ENCODE measurements at places on chromosomes 7 and 10.

DNA sequence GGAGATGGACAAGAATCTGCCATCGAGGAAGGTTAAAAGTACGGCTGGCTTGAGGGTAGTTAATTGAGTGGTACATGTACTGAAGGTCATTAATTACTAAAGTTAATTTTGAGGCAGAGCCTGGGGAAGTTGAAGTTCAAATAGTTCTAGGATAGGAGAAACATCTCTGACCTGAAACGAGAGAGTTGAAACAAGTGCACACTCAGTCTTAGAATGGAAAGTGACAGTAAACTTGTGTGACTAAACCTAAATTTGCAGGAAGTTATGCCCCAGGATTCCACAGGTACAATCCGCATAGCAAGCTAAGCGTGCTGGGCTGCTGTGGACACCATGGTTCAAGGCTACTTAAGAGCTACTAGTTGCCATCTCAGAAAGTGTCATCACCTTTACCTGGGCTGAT is 209.9 kb downstream of the CHCHD3 start:
- DNase-seq = no peak

GRCh38 chr10:131259535-131259934 is 52.0 kb downstream of the TCERG1L start:
- no peak for DNase-seq

- peak; percentile 21 for DNase-seq
Observed at GRCh38 chr7:134750083-134751062, 29.1 kb upstream of the CALD1 start.

DNA sequence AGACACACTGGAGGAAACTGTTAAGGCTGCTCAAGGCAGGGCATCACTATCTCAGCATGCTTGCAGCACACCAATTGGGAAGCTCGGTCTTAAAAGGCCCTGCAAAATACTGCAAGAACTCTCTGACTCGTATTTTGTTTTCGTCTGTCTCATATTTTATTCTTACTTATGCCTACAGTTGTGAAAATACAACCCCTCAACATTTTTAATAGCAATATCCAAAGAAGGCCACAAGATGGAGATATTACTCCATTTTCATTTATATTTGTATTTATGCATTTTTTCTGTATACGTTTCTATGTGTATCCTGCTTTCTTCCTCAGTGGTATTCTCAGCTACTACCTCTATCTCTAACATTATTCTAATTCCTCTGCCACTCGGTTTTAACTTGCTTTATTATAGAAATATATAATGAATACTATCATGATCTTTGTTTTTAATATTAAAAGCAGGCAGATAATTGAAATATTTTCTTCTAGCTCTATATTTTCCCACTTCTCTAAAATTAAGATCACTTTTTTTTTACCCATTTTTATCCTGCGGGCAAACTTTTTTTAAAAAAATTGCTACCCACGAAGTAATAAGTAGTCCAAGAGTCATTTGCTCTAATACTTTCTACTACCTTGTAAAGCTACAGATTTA is 10.0 kb downstream of the DNAJC1 start:
- DNase-seq = no peak

- DNase-seq = no peak
Observed at GRCh38 chr10:28798428-28798955, 121.2 kb downstream of the BAMBI start.

DNA sequence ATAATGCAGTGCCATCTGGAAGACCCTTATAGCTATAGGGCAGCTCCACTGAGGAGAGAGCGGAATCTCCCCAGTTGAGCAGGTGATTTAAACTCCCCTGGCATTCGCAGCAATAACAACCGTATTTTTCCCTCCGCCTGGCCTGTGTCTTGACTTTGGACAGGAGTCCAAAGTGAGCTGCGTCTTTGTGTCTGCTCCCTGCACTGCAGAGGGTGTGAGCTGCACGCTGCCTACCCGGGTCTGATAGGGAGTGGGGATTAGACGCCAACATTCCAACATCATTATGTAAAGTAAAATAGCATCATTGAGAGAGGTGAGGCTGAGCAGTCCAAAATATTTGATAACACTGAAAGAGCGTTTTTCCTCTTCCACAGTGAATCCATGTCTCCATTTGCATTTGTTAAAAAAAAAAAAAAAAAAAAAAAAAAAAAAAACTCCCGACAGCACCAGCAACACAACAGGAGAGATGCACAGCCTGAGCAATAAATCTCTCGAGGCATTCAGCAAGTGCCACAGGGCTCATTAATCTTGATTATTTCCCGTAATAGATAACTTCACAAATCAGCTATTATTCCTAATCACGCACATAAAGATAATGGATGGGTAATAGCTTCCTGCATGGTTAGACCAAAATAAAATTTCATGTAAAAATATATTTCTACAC is 68.6 kb downstream of the CELF2 start:
- no peak for DNase-seq

GRCh38 chr10:6701289-6701688 is 121.2 kb upstream of the PRKCQ start:
- DNase-seq = no peak

DNA sequence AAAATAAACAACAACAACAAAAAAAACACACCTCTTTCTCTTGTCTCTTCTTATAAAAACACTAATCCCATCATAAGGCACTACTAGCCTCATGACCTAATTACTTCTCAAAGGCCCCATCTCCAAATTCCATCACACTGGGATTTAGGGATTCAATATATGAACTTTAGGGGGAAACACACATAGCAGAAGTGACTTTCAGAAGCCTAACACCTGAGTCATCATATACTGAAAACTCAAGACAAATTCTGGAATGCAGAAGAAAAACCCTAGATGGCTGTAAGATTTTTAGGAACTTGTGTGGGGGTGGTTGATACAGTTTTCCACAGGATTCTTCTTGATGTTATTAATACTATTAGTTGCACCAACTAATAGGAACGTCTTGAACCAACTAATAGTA is 33.7 kb upstream of the CSTF2T start:
- DNase-seq = no peak

DNA sequence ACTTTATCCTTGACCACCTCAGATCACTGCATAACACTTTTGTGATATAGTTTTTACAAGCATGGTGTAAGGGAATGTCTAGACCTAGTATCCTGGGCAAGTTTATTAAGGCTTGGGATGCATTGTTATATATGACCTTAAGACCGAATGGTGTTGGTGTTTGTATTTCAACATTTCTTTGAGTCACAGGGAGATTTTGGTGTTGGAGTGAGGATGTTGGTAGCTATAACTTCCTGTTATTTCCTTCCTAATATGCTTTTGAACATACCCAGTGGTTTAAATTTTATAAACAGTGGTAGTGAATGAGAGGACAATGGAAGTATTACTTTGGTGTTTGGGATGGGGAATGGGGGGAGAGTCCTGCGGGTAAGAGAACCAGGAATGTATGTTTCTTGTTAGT is 2.6 kb downstream of the EXOC4 start:
- DNase-seq = no peak

- DNase-seq = no peak
Observed at GRCh38 chr7:97630116-97630515, 101.8 kb upstream of the TAC1 start.

GRCh38 chr7:88686468-88687229 is 72.9 kb upstream of the ZNF804B start:
- no peak for DNase-seq

DNA sequence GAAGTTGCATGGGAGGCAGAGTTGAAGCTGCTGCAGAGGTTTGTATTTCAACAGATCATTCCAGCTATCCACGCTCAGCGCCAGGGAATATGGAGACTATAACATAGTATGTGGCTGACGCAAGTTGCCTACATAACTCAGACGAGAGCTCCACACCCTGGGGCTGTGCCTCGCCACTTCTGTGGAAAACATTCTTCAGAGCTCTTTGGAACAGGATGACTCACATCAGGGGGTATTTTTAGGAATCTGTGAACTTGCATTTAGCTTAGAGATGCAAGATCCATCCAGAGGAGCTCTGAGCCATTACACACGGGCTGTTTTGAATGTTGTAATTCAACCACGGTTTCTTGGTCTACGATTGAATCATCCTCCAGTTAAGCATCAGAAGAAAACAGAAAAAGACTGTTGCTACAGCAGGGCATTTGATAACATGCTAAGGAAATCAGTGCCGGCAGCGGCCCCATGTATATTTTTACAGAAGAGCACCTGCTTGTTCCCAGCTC is 481.5 kb upstream of the AKR1E2 start:
- peak; percentile 51 for DNase-seq

GRCh38 chr10:95697429-95697828 is 3.7 kb upstream of the TCTN3 start:
- no peak for DNase-seq

GRCh38 chr10:47113907-47114500 is 186.0 kb upstream of the GDF10 start:
- no peak for DNase-seq

GRCh38 chr7:99139036-99139435 is 4.9 kb downstream of the SMURF1 start:
- DNase-seq = no peak

DNA sequence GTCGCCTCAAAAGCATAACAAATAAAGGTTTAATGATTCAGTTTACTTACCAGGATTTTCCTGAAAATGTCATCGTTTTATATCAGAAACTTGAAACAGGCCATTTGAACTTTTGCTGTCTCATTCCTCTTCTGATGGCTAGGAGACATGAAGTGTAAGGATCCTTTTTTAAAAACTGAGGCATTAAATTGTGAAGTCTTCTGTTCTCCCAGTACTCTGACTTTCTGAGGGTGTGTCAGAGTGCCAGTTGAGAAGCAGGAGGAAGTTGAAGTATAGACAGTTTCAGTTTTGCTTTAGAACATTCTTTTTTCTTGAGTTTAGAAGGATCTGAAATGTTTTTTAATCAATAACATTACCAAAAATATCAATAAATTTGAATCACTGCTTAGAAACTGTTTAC is at the start of gene SAMD9L:
Gene SAMD9L, minus strand, starts transcription at position 242 of the 400 bp plus-strand sequence. CDS start 12,414 bp downstream, outside the sequence.
- no peak for DNase-seq

DNA sequence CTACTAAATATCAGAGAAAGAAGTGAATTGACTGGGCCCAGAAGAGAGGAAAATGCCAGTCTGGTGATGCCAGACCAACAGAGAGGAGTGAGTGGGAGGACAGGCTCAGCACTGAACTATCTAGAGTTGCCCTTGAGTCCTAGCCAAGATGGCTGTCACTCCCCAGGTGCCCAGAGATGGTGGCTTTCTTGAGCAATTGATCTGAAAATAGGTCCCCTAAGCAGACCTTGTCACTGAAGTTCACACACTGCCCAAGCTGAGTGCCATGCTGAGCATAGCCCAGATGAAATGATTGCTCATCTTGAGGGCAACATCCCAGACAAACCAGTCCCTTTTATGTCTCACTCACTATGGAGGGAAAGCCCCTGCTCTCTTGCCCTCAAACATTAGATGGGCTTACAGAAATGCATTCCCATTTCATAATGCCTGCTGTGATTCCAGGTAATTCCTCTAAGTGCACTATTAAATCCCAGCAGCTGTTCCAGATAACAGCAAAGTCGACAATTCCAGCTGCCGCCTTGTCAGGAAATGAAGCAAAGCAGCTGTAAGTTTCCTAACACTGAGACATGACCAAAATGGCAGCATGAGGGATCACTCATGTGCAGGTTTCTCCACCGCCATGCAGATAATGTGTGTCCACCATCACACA is 329.4 kb downstream of the KCNMA1 start:
- no peak for DNase-seq
